ENCODE measurements at places on chromosomes 13 and 19. TPM values are rescaled to one million over a fixed set of nuclear protein-coding genes. Genes with fewer than 3 reads are reported as not detected.

ERICH6B gene
- total RNA-seq = not detected

RFPL4A gene
- not detected for total RNA-seq

RNF225 gene
- total RNA-seq = 0.26 TPM

GRCh38 chr13:91297503-91297902 is 50.0 kb upstream of the MIR17HG start:
- H3K36me3 ChIP-seq = no peaks in the 10 kb centered on the region
- no peak overlapping the region for H3K4me3 ChIP-seq
- H3K27me3 ChIP-seq = no peaks in the 10 kb centered on the region
- no peaks in the 10 kb centered on the region for H3K4me1 ChIP-seq
- no peak for DNase-seq

NXNL1 gene
- not detected for total RNA-seq

DNA sequence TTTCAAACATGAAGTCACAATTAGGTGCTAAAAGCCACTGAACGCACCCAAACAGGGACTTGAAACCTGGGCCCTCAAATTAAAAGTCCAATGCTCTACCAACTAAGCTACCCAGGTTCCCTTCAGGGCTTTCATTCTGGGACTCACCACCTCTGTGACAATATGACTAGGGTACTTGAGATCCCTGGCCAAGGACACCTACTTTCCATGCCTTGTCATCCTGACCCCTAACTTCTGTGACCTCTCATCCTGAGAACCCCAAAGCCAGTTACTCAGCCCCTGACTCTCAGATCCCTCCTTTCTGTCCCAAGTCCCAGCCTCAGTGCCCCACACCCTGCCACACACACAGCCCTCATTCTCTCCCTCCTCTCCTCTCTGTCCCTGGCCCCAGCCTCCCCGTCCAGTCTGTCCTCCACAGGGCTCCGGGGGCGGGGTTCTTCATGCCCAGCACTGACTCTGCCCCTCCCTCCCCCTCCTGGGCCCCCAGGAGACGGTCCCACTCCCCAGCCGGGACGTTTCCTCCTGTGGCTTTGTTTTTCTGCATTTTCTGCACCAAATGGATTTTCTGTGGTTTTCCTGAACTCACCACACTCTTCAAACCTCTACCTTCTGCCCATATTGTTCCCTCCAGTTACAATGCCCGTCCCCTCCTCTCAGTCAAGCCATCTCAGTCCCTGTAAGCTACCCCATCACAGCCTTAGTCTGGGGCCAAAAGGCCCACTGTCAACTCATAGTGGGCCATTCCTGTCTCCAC is 7.0 kb downstream of the RCN3 start:
- H3K27ac ChIP-seq = peak overlapping the region; percentile 17
- no peak for DNase-seq
- H3K4me1 ChIP-seq = peaks cover 14% of the 10 kb centered on the region
- H3K36me3 ChIP-seq = peaks cover 21% of the 10 kb centered on the region

GRCh38 chr19:45881082-45881908 is 4.6 kb downstream of the IRF2BP1 start:
- H3K27me3 ChIP-seq = peaks cover 10% of the 10 kb centered on the region
- H3K4me1 ChIP-seq = peaks cover 7% of the 10 kb centered on the region
- H3K36me3 ChIP-seq = 0 out of 2 replicates have a peak, but pooled peaks cover 5% of the 10 kb centered on the region

All from HFFc6 (cell line).